ENCODE measurements at places on chromosomes 5 and 9.

- no peak for DNase-seq
These were observed 7.7 kb upstream of the CPEB4 start for GRCh38 chr5:173880306-173880985.

GRCh38 chr9:122393284-122393983 is 22.6 kb downstream of the PTGS1 start:
- DNase-seq: no peak

DNA sequence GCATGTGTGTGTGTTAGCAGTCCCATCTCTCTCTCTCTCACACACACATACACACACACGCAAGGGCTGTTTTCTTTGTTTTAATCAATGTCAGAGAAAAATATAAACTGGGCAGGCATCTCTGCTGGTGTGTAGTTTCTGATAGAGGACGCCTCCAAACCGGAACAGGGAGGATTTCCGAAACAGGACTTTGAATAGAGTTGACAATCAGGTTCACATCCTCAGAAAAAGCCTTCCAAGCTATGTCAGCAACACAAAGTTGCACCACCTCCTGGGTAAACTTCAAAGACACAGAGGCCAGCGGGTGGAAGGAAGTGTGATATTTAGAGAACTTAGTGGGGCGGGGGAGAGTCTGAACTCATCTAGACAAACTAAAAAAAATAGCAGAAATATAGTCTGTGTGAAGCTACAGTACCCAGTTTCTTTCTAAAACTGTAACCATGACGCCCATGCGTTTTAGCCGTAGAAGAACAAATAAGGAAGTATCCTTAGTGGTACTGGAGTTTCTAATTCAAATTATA is 1.2 kb downstream of the ST8SIA4 start:
- DNase-seq: peak; percentile 55

- no peak for DNase-seq
These were observed 482.2 kb upstream of the KIF2A start for GRCh38 chr5:61823781-61824180.

DNA sequence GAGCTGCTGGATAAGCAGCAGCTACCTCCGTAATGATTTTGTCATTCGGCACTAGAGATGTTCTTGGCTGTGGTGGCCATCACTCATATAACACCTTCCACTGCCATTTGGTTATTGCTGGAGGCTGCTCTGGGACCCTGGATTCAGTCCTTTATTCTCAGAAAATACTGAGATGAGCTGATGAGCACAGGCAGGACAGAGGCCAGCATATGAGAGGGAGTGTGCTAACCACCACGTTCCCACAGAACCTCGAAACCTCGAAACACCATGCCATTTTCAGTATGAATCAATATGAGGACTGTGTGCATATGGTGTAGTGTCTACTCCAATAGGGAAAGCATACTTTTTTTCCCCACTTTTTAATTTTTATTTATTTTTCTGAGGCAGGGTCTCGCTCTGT is 56.6 kb downstream of the ADAM19 start:
- no peak for DNase-seq
